Central memory CD8-positive, alpha-beta T cell (primary cell): ENCODE measurements at places on chromosomes 2 and 18.
A peak's percentile ranks its signal among the peaks of the same experiment; 100 is the strongest.

DNA sequence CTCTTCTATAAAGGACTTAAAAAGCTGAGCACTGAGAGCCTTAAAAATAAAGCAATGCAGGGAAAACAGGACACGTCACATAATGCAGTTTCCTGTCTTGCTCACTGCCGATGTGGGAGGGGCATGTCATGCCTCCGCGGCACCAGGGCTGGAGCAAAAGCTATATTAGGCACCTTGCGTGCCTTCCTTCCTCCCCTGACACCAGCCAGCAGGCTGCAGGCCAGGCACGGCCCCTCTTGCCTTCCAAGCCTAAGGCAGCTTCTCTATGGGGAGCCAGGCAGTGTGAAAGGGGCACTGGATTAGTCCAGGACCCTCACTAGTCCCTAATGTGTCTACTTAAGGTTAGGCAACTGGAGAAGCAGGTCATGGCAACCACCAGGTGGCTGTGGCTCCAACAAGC, 26.3 kb downstream of the MRPL35 start:
- no peak for DNase-seq

- no peak for DNase-seq
Observed at GRCh38 chr2:102018823-102019445, 27.2 kb downstream of the IL1R2 start.

- no peak for DNase-seq
Observed at GRCh38 chr2:73850009-73850408, 21.2 kb downstream of the STAMBP start.

- no peak for DNase-seq
Observed at GRCh38 chr2:23599667-23600066, 214.7 kb downstream of the KLHL29 start.

DNA sequence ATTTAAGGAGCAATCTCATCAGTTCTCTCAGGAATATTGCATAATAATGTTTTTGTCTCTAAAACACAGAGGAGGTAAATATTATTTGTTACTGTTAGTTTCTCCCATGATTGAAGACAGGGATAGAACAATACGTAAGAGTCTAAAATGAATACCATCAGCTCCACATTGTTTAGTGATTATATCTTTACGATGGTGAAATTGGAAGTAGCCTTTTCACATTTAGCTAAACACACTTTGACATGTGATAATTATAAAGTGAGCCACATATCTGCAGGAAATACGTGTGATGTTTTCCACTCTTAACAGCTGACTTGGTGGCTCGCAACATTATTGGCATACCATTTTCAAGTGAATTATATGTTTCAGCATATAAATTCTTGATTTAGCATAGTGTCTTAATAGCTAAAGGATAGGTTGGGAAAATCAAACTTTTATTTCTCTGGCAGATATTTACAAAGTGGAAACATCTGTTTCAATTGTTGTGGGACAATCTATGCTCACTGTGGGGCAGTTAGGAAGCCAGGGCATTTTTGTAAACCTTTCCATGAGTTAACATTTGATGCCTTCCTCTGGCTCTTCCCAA, 208.1 kb upstream of the RASGRP3 start:
- no peak for DNase-seq

DNA sequence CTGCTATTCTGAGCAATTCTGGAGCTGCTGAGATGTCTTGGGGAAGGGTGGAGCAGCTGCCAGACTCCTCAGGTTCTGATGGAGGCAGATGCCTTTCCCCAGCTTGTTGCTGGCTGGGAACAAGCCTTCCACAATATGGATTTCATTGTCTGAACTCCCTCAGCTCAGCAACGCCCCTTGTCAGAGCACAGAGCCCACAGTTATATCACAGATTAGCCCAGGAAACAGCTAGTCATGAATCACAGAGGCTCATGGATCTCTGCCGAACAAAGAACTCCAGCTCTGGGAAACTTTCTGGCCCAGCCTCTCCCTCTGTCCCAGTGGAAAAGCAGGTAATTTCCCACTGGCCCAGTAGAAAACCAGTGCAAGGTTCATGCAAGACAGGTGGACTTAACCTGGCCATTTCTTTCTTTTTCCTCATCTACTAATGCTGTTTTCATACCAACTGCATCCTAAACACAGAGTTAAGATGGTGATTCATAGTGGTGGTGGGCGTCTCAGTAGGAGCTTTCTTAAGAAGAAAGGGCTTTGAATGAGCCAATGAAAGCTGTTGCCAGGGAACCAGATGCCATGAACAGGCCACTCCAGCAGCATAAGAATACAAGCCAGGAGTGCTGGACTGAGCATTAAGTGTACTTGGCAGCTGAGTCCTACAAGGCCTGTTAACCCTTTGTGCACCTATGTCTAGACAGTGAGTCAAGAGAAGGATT, 8.7 kb upstream of the KIAA2012 start:
- DNase-seq = no peak

DNA sequence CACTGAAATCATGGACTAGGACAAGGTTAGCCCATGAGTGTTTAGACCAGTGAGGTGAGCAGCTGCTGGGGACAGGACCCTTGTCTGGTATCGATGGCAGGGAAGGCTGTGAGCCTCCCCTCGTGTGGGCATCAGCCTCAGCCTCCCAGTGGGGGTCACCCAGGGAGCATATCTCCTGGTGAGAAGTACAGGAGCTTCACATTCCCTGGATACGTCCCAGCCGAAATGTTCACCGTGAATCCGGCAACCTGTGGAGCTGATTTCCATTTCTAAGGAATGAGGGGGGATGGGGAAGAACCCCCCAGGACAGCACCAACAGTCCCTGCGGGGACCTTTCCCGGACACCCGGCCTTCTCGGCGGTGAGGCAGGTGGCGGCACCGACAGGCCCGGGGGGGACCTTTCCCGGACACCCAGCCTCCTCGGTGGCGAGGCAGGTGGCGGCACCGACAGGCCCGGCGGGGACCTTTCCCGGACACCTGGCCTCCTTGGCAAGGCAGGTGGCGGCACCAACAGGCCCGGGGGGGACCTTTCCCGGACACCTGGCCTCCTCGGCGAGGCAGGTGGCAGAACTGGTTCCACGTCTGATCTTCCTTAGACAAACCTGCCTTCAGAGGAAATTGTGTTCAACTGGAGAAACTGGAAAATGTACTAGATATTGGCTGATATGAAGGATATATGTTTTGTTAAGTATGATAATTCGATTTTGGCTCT, 21.2 kb downstream of the RTP5 start:
- no peak for DNase-seq

DNA sequence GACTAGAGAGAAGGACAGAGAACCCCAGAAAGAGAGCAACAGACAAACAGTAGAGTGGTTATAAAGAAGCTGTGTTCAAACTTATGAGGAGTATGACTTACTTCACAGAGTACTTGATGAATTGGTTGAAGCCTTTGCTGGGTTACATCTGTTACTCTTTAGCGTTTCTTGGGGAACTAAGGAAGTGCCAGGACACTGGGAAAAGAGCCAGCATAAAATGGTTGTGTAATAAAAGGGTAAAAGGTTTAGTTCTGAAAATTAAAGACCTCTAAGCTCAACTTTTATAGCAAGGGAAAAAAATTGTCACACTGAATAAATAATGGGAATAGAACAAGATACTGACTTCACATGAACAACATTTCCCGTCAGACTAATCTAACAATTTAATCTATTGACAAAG, 17.0 kb upstream of the STAT4 start:
- no peak for DNase-seq

GRCh38 chr2:71892896-71893295, 254.8 kb downstream of the CYP26B1 start:
- DNase-seq = no peak

DNA sequence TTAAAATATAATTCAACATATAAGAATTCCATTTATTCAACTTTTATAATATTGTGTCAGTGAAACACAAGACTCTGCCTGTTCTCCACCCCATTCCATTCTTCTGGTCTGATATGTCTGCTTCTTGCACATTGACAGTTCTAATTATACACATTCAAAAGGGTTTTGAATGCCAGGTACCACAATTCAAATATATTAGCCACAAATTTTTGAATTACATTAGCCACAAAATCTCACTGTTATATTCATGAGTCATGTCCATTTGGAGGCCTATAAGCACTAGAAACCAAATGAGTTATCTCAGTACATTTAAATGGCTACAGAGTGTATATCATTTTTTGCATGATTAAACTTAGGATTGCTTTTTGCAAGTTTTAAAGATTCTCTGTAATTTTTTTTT, 72.1 kb downstream of the CCDC150 start:
- DNase-seq = no peak

- DNase-seq = no peak
Observed at GRCh38 chr2:210928714-210929113, 372.3 kb downstream of the CPS1 start.

GRCh38 chr18:13434854-13435253, 216.3 kb downstream of the LDLRAD4 start:
- DNase-seq = no peak

GRCh38 chr2:101188683-101189405, 37.7 kb upstream of the TBC1D8 start:
- no peak for DNase-seq

GRCh38 chr2:74007121-74007520, 22.4 kb downstream of the TET3 start:
- DNase-seq = no peak

DNA sequence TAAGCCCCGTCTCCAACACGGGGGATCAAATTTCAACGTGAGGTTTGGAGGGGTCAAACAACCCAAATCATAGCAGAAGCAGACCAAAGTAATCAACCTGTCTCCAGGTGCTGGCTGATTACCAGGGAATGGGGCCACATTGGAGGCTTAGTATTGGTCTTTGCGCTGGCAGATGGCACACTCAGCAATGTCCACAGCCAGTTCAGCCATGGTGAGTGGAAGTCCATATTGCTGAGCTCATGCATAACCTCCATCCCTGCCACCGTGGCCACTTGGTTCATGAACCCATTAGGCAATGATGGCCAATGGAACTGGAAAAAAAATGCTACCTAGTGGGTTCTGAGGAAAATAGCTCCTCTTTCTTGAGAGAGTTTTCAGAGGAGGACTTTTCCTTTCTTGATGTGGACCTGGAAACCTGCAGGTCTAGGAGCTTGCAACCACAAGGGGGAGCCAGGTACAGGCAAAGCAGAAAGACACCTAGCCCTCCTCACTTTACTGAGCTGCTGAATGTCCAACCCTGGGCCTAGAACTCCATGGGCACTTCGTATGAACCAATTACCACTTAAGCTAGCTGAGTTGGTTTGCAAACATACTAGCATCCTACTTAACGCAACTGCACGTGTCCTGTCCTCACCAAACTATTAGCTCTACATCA, 128.0 kb upstream of the GYPC start:
- peak; percentile 51 for DNase-seq

DNA sequence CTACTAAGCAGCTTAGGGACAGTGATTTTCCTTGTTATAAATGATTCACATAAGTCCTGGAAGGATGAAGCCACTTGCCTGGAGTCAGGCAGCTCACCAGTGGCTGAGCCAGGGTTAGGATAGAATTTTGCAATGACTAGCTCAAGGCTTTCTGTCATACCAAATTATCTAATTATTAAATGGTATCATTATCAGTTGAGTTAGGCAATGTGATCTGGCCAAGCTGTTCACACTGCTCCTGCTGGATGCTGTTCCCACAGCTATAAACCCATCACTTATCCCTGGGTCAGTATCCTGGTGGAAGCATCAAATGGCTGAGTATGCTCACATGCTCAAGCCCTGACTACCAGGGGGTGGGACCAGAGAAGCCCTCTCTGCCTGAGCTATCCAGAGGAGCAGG, 235.2 kb downstream of the MTX2 start:
- no peak for DNase-seq

GRCh38 chr2:133854603-133855200, 286.4 kb upstream of the NCKAP5 start:
- DNase-seq = no peak

DNA sequence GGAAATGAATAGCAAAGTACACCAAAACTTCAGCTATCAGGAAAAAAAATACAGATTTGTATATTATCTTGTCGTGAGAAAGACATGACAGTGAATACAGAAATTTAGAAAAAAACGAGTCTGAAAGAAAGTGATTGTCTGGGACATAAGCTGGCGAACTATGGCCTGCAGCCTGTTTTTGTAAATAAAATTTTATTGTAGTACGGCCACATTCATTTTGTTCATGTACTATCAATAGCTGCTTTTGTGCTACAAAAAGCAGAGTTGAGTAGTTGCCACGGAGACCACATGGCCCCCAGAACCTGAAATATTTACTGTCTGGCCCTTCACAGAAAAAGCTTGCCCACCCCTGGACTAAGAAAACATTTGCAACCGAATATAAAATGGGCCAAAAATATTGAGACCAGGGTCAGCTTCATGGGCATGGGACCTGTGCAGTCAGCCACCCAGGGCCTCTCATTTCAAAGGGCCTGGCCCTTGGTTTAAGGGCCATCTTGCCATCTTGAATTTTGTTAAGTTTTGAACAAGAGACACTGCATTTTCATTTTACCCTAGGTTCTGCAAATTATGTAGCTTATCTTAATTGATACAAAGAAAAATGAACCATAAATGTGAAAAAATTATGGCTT, 17.9 kb downstream of the ANTXR1 start:
- DNase-seq = no peak
